Caudate nucleus (tissue), 63 donors: ENCODE measurements at places on chromosomes 6 and 20.

DNA sequence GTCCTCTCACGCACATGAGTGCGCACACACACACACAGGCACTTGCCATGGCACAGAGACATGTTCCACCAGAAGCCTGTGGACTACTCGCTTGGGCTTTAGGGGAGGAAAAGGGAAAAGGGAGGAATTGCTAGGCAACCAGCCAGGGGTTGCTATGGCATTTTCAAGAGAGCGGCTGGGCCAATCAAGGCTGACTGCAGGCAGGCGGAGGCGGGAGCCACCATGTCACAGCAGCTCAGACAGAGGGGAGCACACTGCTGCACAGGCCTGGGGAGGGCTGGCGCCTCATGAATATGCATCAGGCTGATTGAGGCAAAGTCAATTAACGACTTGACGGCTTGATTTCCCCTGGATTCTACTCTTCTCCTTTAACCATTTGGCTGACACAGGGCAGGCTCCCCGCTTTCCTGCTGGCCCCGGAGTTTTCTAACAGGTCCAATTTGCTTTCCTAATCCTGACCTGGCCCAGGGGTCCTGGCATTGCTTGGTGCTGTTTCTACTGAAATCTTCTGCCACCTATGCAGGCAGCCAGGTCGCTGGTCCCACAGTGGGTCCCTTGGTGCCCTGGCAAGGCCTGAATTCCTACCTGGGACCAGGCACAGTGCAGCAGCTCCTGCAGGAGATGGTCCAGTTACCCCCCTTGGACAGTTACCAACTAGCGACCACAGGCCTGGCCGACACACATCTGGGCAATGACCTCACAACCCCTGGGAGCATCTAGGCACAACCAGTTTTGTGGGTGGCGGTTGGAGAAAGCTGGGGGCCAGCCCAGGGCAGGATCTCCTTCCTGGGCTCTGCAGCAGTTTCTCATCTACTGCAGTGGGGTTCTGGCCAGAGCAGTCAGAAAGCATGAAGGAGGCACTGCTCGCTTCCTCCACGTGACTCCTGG lies 52.1 kb downstream of the YTHDF1 start:
- peak; percentile 15 for DNase-seq

DNA sequence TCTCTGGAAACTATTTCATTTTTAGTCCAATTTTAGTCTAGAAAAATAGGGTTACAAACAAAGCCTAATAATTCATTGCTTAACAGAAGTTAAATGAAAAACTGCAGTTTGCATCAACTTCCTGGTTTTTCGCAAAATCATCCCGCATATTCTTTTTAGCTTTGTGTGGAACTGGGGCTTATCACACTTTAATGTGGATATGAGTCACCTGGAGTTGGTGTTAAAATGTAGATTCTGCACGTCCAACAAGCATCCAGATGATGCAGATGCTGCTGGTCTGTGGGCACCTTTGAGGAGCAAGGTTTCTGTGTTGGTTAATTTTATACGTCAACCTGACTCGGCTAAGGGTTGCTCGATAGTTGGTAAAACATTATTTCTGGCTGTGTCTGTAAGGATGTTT lies 126.1 kb downstream of the PLCB4 start:
- DNase-seq = no peak

- no peak for DNase-seq
Observed at GRCh38 chr20:31474097-31474436, 860 bp downstream of the DEFB124 start.

- no peak for DNase-seq
Observed at GRCh38 chr6:14516956-14517355, 399.4 kb downstream of the CD83 start.

DNA sequence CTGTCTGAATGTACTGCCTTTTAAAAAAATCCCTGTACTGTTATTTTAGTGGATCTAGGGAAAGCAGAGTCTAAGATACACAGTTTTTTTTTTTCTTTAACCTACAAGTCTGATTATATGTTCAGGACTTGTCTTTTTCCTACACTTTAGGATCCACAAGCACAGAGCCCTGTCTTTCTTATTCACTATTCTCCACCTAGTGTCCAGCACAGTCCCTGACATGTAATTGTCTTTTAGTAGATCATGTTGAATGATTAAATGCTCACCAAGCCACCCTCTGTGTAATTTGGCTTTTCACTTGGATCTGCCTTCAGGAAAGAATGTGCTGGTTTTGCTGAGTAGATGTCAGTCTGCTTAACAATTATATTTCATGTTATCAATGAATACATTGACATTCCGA lies 35.8 kb upstream of the YWHAB start:
- DNase-seq = no peak

- DNase-seq = no peak
Observed at GRCh38 chr6:143325379-143326140, 124.9 kb downstream of the ADAT2 start.

- DNase-seq = no peak
Observed at GRCh38 chr6:169529931-169530751, 171.7 kb downstream of the WDR27 start.

DNA sequence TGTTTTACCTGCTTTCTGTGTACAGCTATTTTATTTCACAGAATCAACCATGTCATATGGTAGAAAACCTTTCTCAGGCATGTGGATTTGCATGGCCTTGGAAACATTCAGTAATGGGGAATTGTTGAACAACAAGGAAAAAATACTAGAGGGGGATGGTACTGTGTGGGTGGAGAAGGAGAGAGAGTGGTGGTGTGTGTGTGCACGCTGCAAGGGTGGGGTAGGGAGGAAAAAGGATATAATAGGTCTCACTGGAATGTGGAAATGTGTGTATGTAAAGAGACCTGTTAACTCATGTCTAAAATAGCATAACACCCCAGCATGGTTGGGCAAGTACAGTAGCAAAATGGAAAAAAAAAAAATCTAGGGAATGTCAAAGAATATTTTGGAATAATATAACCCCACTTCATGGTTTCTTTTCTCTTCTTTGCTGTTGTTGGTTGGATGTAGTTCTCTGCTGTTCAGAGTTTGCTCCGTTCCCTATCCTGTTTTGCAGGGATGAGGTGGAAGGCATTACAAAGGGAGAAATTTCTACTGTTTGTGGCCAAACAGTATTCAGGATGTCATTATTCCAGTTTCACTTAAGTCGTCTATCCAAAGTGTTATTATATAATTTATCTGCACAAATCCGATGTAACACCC lies 93.9 kb upstream of the CITED2 start:
- DNase-seq = no peak

GRCh38 chr20:46965477-46965876 lies 70.8 kb downstream of the EYA2 start:
- DNase-seq = no peak

GRCh38 chr20:47770935-47771334 lies 14.3 kb downstream of the SULF2 start:
- no peak for DNase-seq

DNA sequence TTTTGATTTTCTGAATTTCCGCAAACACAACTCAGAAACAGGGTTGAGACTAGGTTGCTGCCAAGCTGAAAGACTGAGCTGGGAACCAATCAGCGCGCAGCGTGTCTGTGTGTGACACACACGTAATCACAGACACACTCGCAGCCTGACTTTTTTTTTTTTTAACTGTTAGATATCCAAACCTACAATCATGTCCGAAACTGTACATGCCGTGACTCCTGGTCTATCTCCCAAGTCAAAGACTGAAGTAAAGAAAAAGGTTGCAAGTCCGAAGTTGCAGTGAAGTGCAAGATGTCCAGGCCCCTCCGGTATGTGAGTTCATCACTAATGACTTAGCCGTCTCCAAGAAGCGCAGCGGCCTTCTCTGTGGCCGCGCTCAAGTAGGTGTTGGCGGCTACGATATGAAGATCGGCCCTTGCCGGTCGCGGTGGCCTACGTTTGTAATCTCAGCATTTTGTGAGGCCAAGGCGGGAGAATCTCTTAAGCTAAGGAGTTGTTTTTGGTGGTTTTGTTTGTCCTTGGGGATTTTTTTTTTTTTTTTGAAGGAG lies 108.2 kb downstream of the HFE start:
- DNase-seq = peak; percentile 43

GRCh38 chr6:90712114-90712513 lies 125.2 kb upstream of the MAP3K7 start:
- DNase-seq = no peak

DNA sequence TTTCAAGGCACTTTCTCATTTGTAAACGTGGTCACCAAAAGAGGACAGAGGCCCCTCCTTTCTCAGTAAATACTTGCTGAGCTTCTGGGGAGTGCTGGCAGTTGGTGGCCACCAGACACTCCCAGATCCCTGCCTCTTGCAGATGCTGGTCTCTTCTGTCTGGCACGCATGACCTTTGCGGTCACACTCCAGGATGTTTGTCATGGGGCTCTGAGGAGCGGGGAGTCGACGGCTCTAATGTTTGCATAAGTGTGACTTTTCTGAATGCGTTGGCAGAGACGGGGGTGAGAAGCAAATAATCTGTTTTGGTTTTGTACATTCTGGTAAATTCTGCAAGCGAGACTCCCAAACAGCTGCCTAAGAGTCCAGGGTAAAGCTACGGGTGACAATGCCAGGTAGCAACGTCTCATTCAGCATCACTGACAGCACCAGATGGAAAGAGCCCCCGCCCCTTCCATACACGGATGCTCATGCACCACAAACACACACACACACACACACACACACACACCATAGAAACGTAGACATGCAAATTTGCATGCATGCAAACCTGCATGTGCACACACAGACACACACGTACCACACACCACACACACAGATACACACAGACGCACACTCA lies 101.1 kb downstream of the YTHDF1 start:
- DNase-seq = no peak

DNA sequence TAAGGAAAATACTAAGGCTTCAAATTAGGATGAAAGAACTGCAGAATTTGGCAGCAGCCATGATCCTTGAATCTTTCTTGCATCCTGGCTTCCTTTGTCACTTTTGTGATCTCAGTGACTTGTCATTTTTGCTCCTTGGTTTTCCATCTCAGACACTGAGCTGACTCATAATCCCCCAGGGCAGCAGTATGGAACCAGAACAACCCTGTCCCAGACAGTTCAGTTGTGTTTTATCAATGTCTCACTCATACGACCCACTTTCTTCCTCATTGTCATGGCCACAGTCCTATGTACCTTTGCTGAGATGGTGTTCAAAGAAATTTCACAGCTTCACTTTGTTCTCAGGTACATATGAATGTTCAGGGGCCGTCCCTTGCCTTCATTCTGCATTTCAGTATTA lies 488.5 kb upstream of the BTBD3 start:
- DNase-seq = no peak

GRCh38 chr6:2448826-2449571 lies 203.6 kb upstream of the GMDS start:
- DNase-seq = no peak

GRCh38 chr6:5173810-5174209 lies 86.9 kb downstream of the LYRM4 start:
- DNase-seq = no peak

DNA sequence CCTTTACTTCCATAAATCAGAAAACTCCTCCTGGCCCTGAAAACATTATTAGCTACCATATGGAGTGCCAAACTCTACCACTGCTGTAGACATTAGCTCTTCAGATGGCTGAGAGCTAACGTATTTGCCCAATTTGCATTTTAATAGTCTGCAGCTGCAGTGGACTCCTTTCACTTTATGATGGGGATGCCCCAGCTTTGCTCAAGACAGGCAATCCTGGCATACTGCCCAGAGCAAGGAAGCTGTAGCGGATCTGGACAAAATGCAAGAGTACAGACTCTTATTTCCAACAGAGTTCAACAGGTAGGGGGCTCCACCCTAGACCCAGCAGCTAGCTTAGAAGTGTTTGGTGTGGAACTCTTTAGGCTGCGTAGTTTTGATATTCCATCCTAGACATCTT lies 246.7 kb downstream of the FOXC1 start:
- DNase-seq = no peak

DNA sequence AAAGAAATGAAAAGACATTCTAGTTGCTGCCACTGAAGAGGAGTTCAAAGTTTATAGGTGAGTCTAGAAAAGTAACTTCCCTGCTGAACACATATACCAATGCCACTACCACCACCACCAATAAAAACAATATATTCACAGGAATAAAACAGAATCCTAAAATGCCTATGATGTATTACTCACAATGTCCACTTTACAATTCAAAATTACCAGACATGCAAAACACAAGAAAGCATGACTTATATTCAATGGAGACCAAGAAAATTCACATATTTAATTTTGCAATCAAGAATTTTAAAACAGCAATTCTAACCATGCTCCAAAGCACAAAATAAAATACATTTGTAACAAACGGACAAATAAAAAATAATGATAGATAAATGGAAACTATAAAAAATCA lies 385.3 kb upstream of the RUNX2 start:
- no peak for DNase-seq

DNA sequence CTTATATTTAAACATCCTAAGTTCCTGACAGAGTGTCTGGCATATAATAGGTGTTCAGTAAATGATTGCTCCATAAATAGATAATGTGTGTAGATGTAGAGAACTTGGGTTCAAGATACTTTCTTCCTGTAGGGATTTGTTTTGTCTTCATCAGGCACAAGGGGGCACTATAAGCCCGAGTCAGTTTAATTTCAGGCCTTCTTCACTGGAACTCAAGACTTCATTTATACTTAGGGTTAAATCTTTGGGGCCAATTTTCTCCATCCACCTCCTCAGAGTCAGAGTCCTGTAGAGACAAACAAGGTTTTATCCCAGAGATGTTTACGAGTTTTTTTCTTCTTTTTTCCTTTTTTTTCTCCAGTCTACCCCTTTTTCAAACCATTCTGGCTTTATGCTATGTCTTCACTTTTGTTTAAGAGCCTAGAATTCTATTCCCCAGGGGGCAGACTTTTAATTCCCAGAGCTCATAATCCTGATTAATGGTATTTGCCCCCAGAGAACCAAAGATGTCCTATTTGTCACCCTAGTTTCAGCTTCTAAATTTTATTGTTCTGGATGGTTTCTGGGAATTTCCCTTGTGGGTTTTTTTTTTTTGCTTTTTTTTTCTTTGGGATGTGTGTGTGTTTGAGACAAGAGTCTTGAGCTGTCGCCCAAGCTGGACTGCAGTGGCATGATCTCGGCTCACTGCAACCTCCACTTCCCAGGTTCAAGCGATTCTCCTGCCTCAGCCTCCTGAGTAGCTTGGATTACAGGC lies 88.4 kb downstream of the HFE start:
- DNase-seq = no peak

GRCh38 chr6:42899871-42900270 lies 16.0 kb upstream of the PTCRA start:
- no peak for DNase-seq

GRCh38 chr6:40506954-40507353 lies 80.2 kb downstream of the LRFN2 start:
- DNase-seq = no peak

- DNase-seq = no peak
Observed at GRCh38 chr6:130720076-130720715, 107.0 kb upstream of the SMLR1 start.

DNA sequence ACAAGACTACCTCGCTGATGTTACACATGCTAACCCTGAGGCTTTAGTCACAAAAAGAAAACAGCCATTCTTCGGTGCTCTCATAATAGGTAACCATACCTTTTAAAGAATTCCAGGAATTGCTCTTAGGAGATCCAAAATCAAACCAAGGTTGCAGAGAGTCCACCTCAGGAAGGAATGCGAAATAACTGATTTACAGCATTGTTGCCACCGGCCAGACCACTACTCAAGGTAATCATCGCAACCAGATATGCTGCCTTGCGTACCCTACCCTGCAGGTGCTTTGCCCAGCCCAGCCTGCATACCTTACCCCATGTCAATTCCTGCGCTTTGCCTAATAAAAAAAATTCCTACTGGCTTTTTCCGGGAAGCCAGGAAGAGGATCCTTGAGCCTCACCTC lies 27.0 kb downstream of the NUP153 start:
- no peak for DNase-seq
